ENCODE measurements at places on chromosomes 3 and 15. TPM values are rescaled to one million over a fixed set of nuclear protein-coding genes. Genes with fewer than 3 reads are reported as not detected.

The CAPN3 gene
- 1.5 TPM for total RNA-seq

The CXCR6 gene
- total RNA-seq: not detected

The AP3B2 gene
- total RNA-seq: not detected

The STX19 gene
- total RNA-seq: 0.74 TPM

The GRM7 gene
- not detected for total RNA-seq

The ISL2 gene
- 0.14 TPM for total RNA-seq

The CLSTN2 gene
- total RNA-seq: under 0.01 TPM

The APEH gene
- 163 TPM for total RNA-seq

The APOD gene
- 5.6 TPM for total RNA-seq

The FEZF2 gene
- total RNA-seq: not detected

The SPINK8 gene
- total RNA-seq: not detected

The RETNLB gene
- not detected for total RNA-seq

The C3orf62 gene
- 2.7 TPM for total RNA-seq

The TYRO3 gene
- 5.7 TPM for total RNA-seq

The HCN4 gene
- total RNA-seq: not detected

The FBXW12 gene
- not detected for total RNA-seq

The MITF gene
- 5.3 TPM for total RNA-seq

The CCR1 gene
- total RNA-seq: not detected

The CD96 gene
- not detected for total RNA-seq

The MYRIP gene
- total RNA-seq: not detected

The PTPN23 gene
- total RNA-seq: 59.0 TPM

The GOLGA6L22 gene
- total RNA-seq: not detected

The TMEM108 gene
- total RNA-seq: not detected

The CMTM8 gene
- 7.8 TPM for total RNA-seq

The ARPP21 gene
- not detected for total RNA-seq

The FBLN2 gene
- 3.7 TPM for total RNA-seq

The FGD5 gene
- total RNA-seq: 0.28 TPM

The MUC20 gene
- total RNA-seq: 1.2 TPM

The C2CD4A gene
- 2.1 TPM for total RNA-seq

The CYP11A1 gene
- not detected for total RNA-seq

The ASTE1 gene
- total RNA-seq: 2.5 TPM

The EHHADH gene
- 6.1 TPM for total RNA-seq

The KLHL6 gene
- total RNA-seq: 0.07 TPM

The PPM1L gene
- total RNA-seq: 9.1 TPM

The ATP13A5 gene
- total RNA-seq: 0.49 TPM

The FANCD2OS gene
- 2.3 TPM for total RNA-seq

The CNTN3 gene
- total RNA-seq: 0.56 TPM

The HYAL1 gene
- 29.6 TPM for total RNA-seq

The THBS1 gene
- total RNA-seq: 613 TPM

The AZI2 gene
- 27.1 TPM for total RNA-seq

The EXD1 gene
- not detected for total RNA-seq

The SLC38A3 gene
- total RNA-seq: not detected
